ENCODE measurements at places on chromosomes 11 and 22.

DNA sequence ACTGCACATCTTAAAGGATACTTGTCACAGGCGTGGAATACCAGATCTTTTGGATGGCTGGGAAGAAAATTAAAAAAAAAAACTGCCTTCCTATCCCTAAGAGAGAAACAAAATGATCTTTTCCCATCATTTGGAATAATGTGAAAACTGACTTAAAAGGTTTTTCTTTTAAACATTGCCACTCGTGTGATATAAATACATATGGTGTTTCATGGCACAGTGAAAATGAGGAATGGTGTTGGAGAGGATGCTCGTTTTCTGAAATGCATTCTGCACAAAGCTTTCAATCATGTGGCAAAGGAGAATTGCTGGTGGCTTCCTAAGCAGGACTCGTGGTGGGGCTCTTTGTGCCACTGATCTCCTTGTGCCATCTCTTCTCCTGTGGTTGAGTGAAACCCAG, 74.9 kb upstream of the LRRC4C start:
- DNase-seq = no peak

GRCh38 chr22:27990879-27991278, 71.8 kb upstream of the PITPNB start:
- no peak for DNase-seq

- no peak for DNase-seq
These were observed 27.9 kb downstream of the RNF169 start for GRCh38 chr11:74776546-74776945.

- DNase-seq = peak; percentile 82
These were observed 6.2 kb downstream of the TEAD1 start for GRCh38 chr11:12680246-12680939.
